ENCODE measurements at places on chromosomes 4 and X. TPM values are rescaled to one million over a fixed set of nuclear protein-coding genes. Genes with fewer than 3 reads are reported as not detected.

Gene STK26
- 47.4 TPM for total RNA-seq

Gene DCLK2
- total RNA-seq: 1.2 TPM

Gene ZCCHC18
- total RNA-seq: 0.23 TPM

Gene HPGD
- total RNA-seq: 33.5 TPM

Gene ATP1B4
- not detected for total RNA-seq

Gene ZFYVE28
- total RNA-seq: 6.3 TPM

DNA sequence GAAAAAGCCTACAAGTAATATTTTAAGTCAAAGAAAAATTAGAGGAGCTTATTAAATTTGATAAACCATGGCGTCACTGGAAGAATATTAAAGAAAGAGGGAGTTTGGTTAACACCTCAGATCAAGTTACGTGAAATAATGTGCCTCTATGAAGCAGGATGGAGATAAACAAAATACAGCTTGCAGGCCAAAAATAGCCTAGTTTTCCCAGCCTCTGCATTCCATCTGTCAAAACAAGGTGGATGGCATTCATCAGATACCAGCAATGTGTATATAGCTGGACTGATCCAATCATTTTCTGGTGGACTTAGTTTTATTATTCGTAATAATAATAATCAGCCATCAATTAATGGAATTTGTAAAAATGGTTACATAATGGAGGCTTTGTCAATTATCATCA, 230.7 kb downstream of the NR3C2 start:
- H3K4me3 ChIP-seq: no peak overlapping the region
- no peaks in the 10 kb centered on the region for H3K27me3 ChIP-seq
- H3K4me1 ChIP-seq: no peaks in the 10 kb centered on the region
- no peak overlapping the region for H3K27ac ChIP-seq
- H3K36me3 ChIP-seq: no peaks in the 10 kb centered on the region

Data from PC-3 (cell line).